ENCODE measurements at places on chromosomes 6 and 20.

- peak; percentile 52 for DNase-seq
Measured at GRCh38 chr6:27472182-27472616, 706 bp downstream of the ZNF184 start.

DNA sequence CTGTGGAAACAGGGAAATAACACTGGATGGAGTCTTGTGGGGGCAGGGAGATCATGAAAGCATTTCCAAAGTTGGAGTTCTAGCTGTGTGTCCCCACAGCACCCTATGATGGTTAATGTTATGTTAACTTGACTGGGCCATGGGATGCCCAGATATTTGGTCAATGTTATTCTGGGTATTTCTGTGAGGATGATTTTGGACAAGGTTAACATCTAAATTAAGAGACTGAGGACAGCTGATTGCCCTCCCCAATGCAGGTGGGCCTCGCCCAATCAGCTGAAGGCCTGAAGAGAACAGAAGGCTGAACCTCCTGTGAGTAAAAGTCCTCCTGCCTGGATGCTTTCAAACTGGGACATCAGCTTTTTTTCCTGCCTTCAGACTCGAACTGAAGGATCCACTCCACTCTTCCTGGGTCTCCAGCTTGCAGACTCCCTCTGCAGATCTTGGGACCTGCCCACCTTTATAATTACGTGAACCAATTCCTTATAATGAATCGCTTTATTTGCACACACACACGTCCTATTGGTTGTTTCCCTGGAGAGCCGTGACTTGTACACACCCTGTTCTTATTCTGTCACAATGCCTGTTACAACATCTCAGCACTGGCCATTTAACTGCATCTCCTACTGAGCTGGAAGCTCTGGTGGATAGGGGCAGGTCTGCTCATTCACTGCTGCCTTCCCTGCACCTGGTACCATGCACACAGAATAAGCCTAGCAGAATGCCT, 99.5 kb upstream of the IYD start:
- DNase-seq, result no peak

GRCh38 chr20:24438331-24438730, 31.1 kb upstream of the SYNDIG1 start:
- DNase-seq, result no peak

DNA sequence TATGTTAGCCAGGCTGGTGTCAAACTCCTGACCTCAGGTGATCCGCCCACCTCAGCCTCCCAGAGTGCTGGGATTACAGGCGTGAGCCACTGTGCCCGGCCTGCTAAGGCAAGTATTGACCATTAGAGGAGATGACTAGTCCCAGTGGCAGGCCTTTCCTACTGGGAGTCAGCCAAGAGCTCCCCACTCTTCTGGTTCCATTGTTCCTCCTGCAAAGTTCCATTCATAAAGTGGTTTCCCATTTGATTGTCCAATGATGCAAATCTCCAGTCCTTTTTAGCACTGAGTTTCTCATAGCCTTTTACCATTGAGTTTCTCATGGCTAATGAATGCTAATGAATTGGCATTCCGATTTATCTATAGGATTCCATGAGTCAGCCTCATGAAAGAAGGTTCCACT, 148.3 kb upstream of the ESR1 start:
- DNase-seq, result no peak

- no peak for DNase-seq
Measured at GRCh38 chr6:72783666-72784065, 161.8 kb downstream of the KCNQ5 start.

GRCh38 chr6:73790574-73790973, 94.6 kb downstream of the CD109 start:
- DNase-seq, result no peak

DNA sequence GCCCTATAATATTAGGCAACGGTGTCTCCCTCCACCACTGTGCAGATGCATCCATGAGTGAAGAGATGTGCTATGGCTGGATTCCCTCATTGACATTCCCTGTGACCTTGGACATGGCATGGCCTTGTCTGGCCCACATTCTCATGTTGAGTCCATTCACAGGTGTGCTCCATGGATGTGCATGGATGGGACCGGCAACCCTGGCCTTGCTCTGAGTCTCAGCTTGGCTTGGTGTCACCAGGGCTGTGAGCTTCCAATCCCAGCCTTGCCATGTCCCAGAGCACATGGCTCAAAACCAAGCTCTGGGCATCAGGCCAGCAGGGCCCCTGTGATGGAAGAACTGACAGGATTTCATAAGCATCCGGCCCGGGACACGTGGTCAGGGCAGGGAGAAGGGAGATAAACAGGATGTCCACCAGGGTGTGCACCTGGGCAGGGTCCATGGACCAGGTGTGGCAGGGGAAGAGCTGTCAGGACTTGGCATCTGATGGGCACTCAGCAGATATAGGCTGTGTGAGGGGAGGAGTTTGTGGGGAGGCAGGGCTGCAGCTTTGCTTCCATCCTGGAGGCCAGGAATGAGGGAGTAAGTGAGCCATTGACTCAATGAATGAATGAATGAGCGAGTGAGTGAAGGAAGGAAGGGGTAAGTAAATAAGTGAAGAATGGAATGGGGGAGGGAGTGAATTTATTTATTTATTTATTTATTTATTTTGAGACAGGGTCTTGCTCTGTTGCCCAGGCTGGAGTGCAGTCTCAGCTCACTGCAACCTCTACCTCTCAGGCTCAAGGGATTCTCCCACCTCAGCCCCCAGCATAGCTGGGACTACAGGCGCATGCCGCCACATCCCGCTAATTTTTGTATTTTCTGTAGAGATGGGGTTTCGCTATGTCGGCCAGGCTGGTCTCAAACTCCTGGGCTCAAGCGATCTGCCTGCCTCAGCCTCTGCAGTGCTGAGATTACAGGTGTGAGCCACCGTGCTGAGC, 15.7 kb downstream of the NRSN2 start:
- no peak for DNase-seq

DNA sequence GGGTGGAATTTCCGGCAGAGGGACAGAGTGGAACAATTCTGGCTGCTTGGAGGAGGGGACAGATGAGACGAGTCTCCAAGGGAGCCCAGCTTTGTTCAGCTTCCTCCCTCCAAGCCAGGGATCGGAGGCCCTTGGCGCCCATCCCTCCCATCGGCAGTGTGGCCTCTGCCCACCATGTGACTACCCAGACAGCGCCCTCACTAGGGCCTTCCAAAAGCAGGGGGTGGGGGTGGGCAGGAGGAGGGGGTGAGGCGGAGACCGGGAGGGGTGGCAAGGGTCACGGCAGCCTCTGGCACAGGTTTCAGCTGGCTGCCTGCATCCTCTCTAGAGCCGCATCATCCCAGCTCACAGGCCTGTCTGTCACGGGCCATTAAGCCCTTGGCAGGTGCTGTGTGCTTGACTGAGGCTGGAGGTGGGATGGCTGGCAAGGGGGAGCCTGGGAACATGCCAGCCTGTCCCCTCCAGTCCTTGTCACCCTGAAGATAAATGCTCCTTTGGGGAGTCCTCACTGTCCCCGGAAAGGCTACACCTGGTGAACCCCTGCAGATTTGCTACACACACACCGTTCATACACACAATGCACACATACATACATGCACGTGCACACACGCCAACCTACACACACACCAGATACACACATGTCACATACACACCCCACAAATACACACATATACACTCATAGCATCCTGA, 6.2 kb upstream of the FGD2 start:
- no peak for DNase-seq

DNA sequence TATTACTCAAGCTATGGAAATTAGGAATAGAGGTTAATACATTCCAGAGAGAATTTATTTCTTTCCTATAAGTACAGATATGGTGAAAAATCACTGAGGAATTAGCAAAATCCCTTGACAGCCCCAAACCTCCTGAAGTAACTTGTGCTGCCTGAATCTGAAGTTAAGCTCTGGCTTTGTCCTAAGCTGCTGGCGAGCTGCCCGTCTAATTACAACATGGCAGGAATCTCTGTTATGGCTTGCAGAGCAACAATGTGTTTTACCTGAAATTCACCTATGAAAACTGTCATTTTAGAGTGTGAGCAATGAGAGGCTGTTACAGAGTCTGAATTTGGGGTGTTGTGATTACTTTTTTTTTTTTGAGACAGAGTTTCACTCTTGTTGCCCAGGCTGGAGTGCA, 22.5 kb upstream of the IYD start:
- no peak for DNase-seq

GRCh38 chr6:106160189-106160588, 74.1 kb downstream of the PRDM1 start:
- DNase-seq, result no peak

GRCh38 chr20:1965520-1966351, 28.1 kb downstream of the PDYN start:
- DNase-seq, result peak; percentile 73

GRCh38 chr6:87697581-87698546, 4.2 kb downstream of the AKIRIN2 start:
- no peak for DNase-seq

GRCh38 chr6:42754759-42755158, 8.9 kb upstream of the TBCC start:
- DNase-seq, result no peak

DNA sequence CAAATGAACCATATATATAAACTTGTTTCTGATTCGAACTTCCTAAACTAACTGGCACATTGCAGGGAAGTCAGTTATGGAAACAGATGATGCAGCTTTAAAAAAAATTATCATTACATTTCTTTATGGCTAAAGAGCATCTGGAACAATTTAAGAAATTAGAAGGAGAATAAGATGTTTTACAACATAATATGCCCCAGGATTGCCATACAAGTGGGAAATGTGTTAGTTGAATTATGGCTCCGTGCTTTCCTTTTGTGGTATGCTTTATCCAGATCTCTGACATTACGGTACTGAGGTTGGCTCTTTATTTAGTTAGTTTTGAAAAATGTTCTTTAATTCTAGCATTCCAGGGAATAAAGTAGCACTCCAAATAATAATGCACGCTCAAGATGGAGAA, 343.0 kb upstream of the ZFP64 start:
- DNase-seq, result no peak

- DNase-seq, result no peak
Measured at GRCh38 chr6:84139311-84139710, 88.1 kb downstream of the CEP162 start.

DNA sequence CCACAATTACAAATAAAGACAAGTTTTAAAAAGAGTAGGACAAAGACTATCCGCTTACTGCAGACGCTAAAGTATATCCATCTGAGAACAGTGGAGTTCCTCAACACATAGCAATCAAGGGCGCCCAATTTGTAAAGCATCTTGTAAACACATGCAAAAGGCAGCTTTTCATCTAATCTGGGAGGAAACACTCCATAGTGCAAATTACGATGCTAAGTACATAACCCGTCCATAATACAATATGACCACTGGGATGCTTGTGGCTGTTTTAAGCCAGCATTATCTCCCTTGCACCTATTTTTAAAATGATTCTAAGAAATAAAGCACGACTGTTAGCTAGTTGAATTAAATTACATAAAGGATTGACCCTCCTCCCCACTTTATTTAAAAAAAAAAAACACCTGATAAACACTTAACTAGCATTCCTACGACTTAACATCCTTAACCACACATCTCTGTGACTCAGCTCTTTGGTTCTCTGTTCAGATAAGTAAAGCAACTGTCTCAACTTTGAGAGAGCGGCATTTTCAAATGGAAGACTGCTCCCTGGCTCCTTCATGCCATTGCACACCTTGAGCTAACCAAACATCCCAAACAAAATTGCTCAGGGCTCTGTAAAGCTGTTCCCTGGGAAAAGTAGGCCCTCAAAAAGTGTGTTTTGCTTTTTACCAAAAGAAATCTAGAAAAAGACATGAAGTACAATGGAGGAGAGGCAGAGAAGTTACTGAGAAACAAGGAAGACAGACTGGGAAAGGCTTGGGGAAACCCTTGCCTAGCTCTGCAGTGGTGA, 14.2 kb downstream of the SLC22A23 start:
- no peak for DNase-seq

DNA sequence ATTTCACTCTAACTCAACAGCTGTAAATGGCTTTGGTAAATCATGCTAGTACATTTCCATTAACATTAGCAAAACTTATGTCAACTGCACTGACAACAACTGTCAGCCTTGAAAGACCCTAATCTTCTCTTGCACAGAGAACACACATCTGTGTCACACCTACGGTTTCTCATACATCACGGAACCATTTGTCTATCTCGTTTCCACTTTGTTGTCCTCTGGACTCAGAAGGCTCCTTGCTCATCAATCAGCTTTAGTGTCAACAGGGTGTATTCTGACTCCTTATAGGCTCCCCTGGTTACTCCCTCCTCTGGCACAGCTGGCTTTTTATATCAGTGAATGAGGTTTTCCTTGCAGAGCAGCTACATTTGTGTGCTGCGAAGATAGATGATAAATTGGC, 49.3 kb downstream of the CD83 start:
- no peak for DNase-seq

DNA sequence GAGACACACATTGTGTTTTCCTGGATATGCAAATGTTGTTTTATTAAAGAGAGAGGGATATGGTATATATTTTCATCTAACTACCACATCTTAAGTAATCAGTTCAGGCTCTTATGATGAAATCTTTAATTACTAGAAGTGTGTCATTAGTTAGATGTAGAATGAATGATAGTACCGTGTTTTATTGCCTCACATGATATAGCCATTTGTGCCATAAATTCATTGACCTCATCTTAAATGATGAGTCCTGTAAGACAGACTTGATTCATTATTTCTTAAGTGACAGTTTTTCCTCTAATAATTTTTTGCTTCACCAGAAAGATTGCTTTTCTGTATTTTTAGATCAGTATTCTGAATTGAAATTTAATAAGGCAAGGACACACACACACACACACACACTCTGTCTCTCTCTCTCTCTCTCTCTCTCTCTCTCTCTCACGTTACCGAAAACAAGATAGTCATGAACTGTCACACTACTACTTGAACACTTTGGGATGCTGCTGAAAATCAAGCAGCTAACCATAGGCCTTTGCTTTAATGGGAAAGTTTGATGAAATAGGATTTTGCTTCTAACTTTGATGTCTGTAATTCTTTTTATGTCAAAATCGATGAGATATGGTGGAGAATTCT, 140.5 kb downstream of the SOBP start:
- no peak for DNase-seq

DNA sequence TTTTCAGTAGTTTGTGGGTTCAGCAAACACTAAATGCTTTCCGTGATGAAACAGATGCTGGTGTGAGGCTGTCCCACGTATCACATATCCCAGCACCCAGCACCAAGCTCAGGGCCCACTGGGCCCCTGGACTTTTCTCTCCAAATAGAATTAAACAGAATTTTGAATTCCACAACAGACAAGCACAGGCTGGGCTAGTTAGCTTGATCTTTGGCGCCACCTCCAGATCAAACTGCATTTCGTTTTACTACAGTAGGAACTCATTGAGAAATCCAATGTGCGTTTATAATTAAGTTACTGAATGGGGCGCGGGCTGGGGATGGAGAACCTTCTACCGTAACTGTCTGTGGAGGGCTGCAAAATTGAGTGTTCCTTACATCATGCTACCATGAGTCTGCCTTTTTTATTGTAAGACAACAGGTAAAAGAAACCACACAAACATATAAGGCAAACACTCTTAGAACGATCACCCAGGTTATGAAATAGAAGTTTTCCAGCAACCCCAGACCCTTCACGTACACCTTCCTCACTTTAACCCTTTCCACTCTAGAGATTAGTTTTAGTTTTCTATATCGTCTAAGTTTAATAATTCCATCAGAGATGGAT, 107.8 kb downstream of the ZFP64 start:
- no peak for DNase-seq

Measured in activated naive CD4-positive, alpha-beta T cell (primary cell).